ENCODE measurements at places on chromosomes 3 and 15.

- DNase-seq: no peak
Measured at GRCh38 chr15:26864664-26865191, 2.1 kb upstream of the GABRA5 start.

DNA sequence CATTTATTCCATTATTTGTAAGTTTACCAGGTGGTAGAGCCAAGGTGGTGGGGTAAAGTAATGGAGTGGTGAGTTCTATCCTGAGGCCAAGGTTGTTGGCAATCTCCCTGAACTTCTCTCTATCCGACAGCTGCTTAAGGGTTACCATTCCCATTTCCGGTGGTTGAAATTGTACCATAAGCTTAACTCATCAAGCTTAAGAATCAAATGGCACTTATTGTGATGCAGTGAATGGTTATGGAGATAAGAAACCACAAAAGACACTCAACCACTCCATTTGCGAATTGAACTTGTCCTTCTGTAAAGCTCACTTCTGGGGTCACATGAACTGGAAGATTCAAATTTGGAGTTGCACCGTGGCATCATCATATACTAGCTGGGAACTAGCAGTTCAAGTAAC lies 287.4 kb upstream of the SLCO3A1 start:
- DNase-seq: no peak

GRCh38 chr15:74425630-74426029 lies 8.1 kb downstream of the SEMA7A start:
- DNase-seq: no peak

GRCh38 chr15:59741274-59741906 lies 52.3 kb upstream of the BNIP2 start:
- peak; percentile 4 for DNase-seq

DNA sequence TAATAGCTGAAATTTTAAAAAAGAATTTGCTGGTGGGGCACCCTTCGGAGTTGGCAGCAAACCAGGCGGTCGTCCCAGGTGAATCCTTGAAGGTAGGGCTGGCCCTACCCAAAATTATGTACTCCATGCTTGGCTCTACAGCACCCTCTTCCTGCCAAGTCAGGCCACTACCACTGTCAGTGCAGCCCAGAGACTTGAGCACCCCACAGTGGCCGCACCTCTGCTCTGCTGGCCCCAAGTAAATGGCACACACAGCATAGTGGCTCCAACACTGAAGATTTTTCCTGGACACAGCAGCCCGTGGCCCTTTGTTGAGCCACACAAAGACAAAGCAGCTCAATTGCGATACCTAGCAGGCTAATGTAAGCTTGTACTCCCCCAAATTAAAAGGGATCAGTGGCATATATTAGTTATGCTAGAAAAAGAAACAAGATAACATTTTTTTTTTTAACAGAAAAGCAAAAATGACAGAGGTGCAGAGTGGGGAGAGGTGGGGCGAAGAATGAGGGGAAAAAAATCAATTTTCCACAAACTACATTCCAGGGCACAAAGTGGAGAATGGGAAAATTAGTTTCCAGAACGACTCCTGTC lies 250.5 kb downstream of the UACA start:
- no peak for DNase-seq
